ENCODE measurements at places on chromosomes 6 and 20.

DNA sequence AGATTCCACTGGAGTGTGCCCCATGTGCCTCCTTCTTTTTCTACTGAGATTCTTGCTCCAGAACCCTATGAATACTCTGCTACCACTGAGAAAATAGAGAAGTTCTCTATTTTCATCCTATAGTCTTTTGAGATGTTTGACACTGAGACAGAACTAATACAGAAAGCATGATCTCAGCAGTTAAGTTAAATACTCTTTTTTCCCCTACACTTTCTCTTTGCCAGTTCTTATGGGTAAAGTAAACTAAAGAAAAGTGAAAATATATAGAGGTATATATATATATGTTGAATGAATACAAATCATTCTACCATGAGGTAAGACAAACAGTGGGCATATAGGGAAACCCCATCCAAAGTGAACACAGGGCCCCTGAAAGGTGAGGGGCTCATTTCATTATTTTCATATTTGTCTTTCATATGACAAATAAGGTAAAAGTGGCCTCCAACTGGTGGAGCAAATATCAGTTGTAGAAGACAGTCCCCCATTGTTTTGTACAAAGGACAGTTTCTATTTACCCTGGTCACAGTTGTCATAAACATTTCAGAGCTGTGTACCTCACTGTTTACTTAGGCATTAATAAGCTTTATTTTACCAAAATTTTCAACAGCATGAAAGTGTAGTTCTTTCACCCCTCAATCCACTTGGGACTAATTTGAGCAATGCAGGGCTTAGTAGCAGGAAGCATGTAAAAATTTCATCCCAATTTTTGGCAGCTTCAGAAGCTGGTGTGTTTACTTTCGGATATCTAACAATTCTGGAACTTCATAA is 188.3 kb upstream of the MARCKS start:
- no peak for DNase-seq

DNA sequence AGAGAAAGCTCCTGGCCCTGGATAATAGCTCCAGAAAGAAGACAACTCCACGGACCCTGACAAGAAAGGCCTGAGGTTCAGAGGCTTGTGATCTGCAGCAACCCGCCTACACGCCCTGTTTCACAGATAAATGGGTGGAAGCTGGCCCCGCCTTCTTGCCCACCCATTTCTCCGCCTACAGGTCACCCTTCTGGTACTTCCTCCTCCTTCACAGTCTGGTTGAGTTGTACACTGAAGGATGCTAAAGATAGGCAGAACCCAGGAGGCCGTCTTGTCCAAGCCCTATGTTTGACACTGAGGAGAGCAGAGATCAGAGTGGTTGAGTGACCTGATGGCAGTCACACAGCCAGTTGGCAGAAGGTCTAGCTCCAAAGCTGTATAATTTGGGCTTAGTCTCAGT is 34.2 kb upstream of the MDGA1 start:
- DNase-seq = no peak

- no peak for DNase-seq
These were observed 2.8 kb downstream of the CITED2 start for GRCh38 chr6:139371421-139372203.

DNA sequence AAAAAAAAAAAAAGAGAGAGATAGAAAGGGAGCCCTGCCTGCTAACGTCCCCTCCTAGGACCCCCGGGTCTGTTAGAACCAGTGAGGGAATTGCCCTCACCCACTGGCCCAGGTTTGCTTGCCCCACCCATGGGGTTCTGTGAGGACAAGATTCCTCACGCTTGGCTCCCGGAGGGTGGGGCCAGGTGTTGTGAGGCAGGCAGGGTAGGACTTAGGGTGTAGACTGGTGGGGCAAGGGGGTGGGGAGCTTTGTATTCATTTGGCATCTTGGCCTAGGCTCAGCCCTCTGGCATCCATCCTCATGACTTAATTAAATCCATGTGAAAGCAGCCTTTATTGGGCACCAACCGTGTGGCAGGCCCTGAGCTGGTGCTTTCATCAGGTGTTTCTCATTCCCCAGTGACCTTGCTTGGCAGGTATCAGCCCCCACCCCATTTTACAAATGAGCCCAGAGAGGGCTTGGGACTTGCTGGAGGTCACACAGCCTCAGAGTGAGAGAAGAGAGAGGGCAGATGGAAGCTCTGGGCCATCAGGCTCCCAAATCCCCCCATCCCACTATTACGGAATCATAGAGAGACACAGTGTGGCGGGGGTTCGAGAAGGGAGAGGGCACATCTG is 19.0 kb downstream of the RAB44 start:
- DNase-seq = no peak

GRCh38 chr6:108203189-108204112 is 37.6 kb downstream of the NR2E1 start:
- DNase-seq = no peak

GRCh38 chr6:10425176-10425974 is 10.5 kb upstream of the TFAP2A start:
- no peak for DNase-seq

DNA sequence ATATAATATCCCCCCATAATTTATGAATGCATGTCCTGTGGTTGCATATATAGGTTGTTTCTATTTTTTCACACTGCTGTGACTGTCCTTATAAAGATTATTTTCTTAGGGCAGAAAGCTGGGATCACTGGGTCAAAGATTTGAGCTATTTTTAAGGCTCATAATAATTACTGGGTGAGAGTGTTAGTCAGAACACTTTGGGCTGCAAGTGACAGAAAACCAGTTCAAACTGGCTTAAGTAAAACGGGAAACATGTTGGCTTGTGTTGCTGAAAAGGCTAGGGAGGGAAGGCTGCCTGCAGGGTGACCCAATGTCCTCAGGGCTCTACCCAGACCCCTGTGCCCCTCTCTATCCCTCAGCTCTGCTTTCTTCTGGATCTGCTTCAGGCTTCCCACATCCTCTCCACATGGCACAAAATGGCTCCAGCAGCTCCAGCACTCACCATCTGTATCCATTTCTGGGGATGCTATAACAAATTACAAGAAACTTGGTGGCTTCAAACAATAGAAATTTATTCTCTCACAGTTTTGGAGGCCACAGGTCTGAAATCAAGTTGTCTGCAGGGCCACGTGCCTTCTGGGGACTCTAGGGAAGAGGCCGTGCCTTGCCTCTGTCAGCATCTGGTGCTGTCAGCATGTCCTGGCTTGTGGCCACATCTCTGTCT is 33.1 kb upstream of the MLN start:
- no peak for DNase-seq

DNA sequence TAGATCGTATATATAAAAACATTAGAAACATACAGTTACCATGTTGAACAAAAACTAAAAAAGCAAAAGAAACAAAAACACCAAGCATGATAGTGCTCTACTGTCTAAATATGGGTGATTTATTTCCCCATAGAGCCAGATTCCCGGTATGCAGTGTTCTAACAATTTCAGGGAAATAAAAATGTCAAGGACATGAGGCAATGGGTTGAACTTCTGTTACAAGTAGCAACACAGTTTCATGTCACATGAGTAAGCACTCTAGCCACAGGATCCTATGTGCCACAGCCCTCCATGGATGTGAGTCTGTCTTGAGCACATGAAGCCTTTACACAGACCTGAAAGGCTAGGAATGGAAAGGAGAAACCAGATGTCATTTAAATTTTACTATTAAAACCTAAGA is 96.0 kb downstream of the MAP3K5 start:
- DNase-seq = no peak

DNA sequence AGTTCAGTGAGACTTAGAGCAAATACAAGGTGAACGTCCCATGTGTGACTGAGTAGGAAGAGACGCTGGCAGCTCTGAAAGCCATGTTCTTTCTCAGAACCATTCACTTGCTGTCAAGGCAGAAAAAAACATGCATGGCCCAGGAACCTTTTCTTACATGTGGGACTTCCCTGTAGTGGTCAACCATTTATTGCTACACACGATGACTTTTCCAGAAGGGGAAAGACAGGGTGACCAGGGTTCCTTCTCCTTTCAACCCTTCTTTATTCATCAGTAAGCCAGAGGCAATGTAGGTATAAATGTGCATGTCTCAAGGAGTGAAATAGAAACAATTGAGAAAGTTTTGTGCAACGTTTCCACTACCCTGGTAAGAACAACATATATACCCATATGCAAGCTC is 189.0 kb downstream of the NFATC2 start:
- DNase-seq = no peak

GRCh38 chr6:134081506-134081905 is 29.1 kb upstream of the SLC2A12 start:
- DNase-seq = no peak

Measured in cortex of kidney (tissue), 1 donor.